ENCODE measurements at places on chromosomes 12 and 14.

- no peak for DNase-seq
Observed at GRCh38 chr12:77559400-77560074, 271.2 kb upstream of the NAV3 start.

DNA sequence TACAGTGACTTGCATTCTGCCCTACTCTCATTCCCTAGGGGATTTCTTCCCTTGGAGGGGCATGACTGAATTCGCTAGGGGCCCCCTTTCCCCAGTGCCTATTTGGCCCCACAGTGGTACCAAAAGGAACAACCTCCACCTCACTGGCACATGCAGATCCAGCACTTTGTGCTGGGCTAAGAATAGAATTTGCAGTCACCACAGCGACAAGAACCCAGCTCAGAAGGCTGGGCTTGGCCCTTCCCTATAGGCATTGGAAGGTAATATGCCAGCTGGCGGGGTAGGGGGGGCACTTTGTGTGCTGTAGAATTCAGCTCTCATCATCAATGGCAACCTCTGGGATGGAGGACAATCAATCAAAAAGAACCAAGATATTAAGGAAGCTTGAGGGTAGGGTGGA, 13.9 kb downstream of the BAZ2A start:
- DNase-seq: no peak

- peak; percentile 13 for DNase-seq
Observed at GRCh38 chr12:92810370-92810769, 107.6 kb downstream of the PLEKHG7 start.

GRCh38 chr14:94288610-94289465, 4.2 kb downstream of the SERPINA10 start:
- no peak for DNase-seq
